ENCODE measurements at places on chromosomes 4 and X.

- no peak for DNase-seq
Measured at GRCh38 chr4:54626113-54626512, 31.6 kb upstream of the KIT start.

DNA sequence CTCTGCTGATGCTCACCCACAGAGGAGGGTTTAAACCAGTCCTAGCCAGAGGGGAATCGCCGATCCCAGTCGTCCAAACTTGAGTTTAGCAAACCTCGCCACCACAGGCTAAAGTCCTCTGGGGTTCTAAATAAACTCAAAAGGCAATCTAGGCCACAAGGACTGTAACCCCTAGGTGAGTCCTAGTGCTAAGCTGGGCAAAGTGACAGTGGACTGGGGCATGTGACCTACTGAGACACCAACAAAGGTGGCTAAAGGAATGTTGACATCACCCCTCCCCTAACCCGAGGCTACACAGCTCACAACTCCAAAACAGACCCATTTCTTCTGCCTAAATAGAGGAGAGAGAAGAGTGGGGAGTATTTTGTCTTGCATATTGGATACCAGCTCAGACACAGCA lies 142.8 kb upstream of the PRDX4 start:
- DNase-seq: no peak

GRCh38 chrX:49101629-49101984 lies 21.9 kb upstream of the WDR45 start:
- no peak for DNase-seq

DNA sequence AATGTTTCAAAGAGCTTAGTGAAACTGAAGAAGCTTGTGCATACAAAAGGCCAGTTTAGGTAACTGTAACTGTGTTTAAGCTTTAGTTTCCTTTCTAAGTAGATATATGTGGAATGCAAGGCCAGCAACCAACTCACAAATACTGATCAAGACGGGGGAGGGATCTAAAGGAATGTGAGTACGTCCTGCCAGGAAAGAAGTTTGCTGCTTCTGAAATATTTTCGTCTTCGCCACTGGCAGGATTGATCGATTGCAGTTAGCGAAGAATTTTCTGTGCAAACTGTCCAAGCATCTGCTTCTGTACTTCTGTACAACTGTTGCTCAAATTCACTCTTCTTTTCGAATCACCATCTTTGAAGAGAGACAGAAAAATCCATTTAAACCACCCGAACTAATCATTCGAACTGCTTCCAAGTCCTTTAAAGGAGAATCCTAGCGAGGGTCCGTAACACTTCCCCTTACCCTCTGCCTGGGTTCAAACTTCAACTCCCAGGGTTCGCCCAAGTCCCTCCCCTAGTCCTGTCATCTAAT lies 373 bp upstream of the INTS6L start:
- DNase-seq: no peak

- DNase-seq: no peak
Measured at GRCh38 chrX:70168238-70169188, 8.8 kb upstream of the DGAT2L6 start.
